NCI-H524 (cell line): ENCODE measurements at places on chromosomes 16 and 17.

DNA sequence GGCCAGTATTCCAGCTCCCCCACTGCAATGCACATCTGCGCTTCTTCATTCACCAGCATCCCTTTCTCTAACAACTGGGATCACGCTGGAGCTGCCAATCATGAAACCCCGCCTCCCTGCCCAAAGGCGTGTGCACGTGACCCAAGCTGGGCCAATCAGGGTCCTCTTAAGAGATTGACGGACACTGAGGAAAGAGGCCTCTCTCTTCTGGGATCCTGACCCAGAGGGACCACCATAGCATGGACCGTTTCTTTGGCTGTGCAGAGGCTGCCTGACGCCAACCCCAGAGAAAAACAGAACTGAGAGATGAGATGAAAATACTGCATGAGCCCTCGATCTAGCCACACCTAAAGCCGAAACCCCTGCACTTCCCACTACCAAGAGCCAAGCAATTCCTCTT lies 32.0 kb downstream of the COTL1 start:
- DNase-seq: no peak

DNA sequence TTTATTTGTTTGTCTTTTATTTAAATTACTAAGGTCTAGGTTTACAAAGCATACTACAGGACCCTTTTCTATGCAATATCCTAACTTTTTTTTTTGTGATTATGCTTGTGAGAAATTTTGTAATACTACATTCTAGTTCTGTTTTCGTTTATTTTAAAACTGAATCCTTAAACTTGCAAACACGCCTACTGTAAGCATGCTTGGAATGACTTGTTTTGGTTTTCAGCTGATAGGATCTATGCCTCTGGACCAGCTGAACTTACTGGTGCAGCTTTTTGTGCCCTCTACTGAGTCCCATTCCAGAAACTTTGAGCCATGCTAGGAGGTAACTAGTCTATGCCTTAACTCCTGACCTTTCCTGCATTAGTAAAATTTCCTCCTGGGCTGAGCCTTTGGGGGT lies 6.0 kb downstream of the PDP2 start:
- no peak for DNase-seq

DNA sequence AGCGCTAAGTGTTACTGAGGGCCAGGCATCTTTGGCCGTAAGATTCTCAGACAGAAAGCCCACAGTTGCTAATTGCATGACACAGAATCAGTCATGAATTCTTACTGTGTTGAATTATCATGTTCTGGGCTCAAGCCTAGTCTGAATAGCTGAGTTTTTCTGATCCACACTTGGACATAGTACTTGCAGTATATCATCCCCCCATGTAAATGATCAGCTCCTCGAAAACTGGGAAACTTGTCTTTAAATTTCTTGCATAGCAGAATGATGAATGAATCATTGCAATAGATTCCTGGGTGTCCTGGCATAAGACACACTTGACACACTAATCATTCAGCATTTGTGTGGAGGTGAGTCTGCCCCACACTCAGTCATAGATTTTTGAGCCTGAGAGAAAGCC lies 2.2 kb downstream of the MLYCD start:
- no peak for DNase-seq

- no peak for DNase-seq
Observed at GRCh38 chr17:16975744-16976625, 4.1 kb upstream of the TNFRSF13B start.

DNA sequence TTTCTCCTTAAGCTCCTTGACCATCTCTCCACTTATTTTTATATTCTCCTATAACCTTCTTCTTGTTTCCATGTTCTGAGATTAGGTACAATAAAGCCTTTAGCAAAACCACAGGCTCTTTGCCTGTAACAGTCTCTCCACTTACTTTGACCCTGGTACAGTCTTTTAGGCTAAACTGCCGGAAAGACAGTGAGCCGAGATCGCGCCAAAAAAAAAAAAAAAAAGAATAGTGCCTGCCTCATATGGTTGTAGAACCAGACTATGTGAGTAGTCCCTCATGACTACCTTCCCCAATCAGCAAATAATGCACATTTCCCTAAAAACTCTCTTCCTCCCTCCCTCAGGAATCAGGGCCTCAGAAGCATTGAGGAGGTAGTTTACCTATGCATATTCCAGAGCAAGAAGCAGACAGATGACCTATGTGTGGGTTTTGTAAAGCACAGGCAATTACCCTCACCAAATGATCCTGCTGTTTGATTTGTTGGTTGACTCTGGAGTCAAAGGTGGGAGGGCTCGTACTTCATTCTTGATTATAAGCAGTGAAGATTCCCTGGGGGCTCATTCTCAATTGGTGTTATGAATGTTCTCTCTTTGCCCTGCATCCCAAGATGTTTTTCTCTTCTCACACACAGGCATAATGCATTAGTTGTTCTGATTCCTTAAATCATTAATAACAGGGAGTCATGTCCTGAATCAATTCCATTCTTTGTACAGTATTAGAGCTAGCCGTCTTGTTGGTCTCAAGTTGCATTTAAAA lies 8.9 kb upstream of the NME1 start:
- no peak for DNase-seq

GRCh38 chr17:16584273-16584995 lies 15.4 kb upstream of the ZNF287 start:
- peak; percentile 85 for DNase-seq

DNA sequence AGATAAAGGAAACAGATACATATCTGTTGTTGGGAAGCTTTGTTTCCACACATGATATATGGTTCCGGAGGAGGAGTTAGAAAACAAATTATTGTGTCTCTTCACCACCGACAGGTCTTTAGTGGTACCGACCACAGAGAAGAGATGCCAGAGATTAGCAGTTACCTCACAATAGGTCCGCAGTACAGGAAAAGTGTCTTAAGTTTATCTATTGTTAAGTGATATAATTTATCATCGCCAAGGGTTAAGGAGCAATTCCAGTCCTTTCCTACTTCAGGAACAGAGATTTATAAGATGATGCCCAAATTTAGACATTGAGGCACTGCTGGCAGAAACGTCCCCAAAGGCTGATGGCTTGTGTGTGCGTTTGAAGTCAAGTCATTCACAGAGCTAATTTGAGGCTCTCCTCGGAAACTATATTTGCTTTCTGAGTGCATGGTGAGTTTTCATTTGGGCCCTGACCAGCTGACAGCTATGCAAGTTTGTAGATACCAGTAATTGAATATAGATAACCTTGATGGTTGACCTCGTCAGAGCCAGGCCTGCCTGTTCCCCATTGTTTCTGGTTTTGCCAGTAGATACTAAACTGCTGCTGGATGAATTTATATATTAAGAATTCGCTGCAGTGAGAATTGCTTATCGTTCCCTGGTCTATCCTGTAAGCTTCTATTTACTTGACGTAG lies 196.4 kb upstream of the IRX3 start:
- DNase-seq: no peak

DNA sequence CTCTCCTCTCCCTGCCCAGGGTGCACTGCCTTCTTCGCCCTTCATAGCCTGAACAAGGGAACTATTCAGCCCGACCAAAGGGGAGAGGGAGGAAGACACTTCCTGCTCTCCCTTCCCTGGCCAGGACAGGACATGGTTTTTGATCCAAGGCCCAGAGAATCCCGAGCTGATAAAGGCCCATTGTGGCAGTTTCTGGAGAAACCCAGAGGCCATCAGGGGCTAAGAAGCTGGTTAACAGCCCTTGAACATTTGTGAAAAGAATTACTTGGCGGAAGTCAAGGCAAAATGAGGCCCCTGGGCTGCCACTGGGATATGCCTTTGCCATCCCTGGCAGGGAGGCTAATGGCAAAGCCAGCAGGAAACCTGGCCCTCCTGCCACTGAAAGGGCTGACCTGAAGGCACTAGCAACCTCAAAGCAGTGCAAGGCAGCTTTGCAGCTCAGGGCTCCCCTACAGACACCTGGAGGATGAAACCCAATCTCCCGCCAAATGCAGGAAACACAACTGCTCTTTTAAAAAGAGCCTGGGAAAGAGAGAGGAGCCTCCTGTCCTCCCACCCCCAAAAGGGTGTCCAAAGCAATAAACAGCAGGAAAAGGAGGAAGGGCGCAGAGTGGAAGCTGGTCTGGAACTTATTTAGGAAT lies 12.6 kb downstream of the PHB1 start:
- peak; percentile 29 for DNase-seq

DNA sequence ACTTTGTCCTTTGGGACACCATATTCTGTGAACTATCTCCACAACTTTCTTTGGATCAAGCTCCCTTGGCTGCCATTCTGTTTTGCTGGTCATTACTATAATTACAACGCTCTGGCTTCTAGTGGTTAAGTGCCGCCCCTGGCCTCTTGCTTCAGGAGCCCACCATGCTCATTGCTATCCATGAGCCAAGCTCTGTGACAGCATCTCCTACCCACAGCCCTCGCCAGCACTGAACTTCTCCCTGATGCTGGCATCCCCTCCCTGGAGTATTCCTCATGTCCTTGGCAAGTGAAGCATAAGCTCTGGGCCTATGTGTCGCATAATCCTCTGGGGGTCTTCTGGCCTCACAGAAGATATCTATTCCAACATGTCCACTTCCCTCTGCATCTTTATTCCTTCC lies 60.6 kb upstream of the DHX40 start:
- DNase-seq: no peak

DNA sequence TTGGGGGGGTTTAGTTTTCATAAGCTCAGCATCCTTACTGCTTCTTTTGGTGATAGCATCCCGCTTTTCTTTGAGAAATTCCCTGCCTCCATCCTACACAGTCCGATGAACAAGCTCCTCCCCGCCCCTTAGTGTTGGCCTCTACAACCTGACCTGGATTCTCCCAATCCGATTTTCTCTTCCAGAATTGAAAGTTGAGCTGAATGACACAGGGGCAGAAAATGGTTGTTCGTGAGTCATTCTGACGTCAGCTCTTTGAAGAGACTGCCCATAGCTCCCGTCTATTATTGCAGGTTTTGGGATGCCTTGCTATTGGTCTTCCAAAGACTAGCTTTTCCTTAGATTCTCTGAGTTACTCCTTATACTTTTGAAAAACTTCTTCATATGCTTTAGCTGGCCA lies 279.7 kb downstream of the SLC39A11 start:
- no peak for DNase-seq

GRCh38 chr17:29962656-29963055 lies 21.2 kb downstream of the EFCAB5 start:
- DNase-seq: no peak

- DNase-seq: no peak
Observed at GRCh38 chr16:57935904-57936303, 35.0 kb downstream of the CNGB1 start.

- peak; percentile 90 for DNase-seq
Observed at GRCh38 chr17:21452377-21453143, 76.4 kb downstream of the KCNJ12 start.

GRCh38 chr16:19882646-19883045 lies 2.0 kb downstream of the GPRC5B start:
- DNase-seq: no peak
